ENCODE measurements at places on chromosomes 2 and 18.

- DNase-seq = no peak
These were observed 98.9 kb upstream of the PMAIP1 start for GRCh38 chr18:59800897-59801296.

DNA sequence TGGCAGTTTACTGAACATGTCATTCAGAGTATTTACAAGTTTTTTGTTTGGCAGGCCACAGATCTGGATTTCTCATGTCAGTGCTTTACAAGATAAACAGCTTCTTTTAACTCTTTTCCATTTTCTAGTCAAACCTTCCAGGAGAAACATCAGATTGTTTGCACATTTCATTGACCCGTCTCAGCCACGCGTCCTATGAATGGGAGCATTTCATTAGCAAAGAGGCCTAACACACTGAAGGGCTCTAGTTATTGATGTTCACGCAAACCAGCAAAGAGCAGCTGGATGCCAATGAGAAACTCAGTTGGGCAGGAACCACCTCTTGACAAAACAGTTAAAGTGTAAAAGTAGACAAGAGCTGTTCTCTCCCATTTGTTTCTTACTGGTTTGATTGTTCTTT lies 29.2 kb upstream of the MFF start:
- no peak for DNase-seq

GRCh38 chr18:40088130-40088529 lies 1866.9 kb upstream of the PIK3C3 start:
- no peak for DNase-seq

DNA sequence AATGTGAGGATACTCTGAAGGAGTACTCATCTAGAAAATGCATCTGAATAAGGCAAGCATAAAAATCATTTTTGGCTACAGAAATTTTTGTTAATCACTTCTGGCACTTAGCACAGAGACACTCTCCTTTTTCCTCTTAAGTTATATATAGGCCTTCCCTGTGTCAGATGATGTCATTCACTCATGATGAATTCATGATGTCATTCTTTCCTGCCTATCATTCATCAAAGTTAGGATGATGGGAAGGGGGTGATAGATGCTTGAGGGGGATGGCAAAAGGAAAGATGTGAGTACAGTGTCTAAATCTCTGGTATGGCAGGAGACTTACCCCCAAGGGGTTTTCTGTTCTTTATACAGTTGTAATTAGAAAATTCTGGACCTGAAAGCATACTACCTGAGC lies 42.0 kb downstream of the MAP3K20 start:
- DNase-seq = no peak
